Left kidney (tissue), 8 donors: ENCODE measurements at places on chromosomes 6 and 20. TPM values are rescaled to one million over a fixed set of nuclear protein-coding genes. Genes with fewer than 3 reads are reported as not detected.

Gene MUC22
- not detected for polyA plus RNA-seq

Gene EPB41L1
- 63.3 TPM for polyA plus RNA-seq

Gene PROKR2
- not detected for polyA plus RNA-seq

Gene C4A
- 17.0 TPM for polyA plus RNA-seq

Gene TAP1
- polyA plus RNA-seq: 7.7 TPM

Gene OPRM1
- 0.08 TPM for polyA plus RNA-seq

Gene MAS1
- polyA plus RNA-seq: 0.03 TPM

Gene BEND6
- polyA plus RNA-seq: 5.8 TPM

GRCh38 chr20:23513164-23513563 is 22.2 kb downstream of the CST8 start:
- no peak for DNase-seq

DNA sequence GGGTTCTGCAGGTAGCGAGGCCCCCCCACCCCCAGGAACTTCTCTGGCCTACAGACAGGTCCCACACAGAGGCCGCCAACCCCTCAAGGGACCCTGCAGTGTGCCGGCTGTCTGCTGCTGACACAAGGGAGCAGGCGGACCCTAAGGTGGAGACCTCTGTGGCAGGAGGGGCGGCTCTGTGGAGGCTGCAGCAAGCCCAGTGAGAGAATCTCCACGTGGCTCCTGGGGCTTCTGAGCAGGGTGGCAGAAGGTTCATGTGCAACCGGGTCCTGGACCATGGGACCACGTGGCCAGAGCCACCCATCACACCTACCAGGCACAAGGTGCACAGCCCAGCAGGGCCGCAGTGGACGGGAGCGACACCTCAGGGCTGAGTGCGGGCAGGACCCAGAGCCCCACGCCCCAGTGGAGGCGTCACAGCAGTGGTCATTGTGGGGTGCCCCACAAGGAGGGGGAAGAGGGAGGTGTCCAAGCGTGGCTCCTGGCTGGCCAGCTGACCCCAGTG is 4.3 kb downstream of the ARFRP1 start:
- DNase-seq: no peak

GRCh38 chr20:5316188-5317158 is at the start of gene PROKR2:
Gene PROKR2, minus strand, starts transcription at chr20:5316954. Its CDS starts 2,585 bp downstream, at chr20:5314369.
- DNase-seq: peak; percentile 37

DNA sequence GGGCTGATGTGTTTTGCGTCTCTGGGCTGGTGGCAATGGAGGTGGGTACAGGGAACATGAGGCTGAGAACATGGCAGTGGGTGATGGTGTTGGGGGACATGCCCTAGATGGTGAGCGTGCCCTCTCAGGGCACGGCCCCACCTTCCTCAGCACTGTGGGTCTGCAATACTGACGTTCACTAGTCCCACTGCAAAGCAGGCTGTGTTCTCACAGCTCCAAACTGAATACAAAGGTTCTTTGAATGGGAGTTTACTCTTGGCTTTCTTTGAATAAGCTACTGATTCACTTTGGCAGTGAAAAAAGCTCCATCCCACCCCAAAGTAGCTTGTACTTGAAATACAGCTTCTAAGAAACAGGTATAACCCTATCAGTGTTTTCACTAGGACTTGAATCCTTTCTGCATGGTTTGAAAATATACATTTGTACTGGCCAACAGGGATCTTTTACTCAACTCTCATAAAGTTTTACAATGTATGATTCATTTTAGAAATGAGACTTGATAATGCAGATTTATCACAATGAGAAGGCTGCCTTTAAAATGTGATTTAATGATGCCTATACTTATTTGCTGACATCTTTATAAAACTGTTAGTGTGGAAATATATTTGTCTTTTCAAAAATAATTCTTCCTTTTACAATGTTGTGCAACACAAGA is 400.7 kb downstream of the ZFAND3 start:
- DNase-seq: no peak

DNA sequence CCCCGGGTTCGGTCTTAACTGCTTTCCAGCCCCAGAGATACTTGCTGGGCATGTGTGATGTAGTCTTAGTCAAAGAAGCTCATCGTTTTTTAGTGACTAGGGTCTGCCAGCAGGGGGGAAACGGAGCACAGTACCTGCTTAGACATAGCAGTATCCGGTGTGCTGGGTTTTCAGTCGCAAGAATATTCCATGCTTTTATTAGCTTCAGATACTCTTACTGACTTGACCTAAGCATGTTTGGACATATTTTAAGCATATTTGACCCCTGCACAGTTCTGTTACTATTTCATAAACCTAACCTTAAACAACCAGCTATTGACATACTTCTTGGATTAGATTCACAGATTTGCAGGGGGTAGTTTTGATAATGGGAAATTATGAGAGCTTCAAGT is 3.0 kb downstream of the E2F3 start:
- DNase-seq: peak; percentile 70

DNA sequence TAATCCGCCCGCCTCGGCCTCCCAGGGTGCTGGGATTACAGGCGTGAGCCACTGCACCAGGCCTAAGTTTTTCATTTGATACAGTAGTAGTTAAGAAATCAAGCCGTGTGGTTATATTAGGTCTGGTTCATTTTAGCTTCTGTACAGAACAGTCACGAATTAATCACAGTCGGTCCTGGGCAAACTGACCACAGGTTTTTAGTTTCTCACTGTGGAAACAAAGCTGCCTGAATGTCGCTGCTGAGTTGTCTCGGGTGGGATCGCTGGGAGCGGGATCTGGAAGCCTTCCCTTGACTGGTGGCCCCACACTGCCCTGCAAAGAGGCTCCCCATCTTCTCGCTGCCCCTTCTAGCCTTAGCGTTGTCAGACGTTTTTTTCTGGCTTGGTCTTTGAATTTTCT is 18.6 kb downstream of the UCKL1 start:
- no peak for DNase-seq

DNA sequence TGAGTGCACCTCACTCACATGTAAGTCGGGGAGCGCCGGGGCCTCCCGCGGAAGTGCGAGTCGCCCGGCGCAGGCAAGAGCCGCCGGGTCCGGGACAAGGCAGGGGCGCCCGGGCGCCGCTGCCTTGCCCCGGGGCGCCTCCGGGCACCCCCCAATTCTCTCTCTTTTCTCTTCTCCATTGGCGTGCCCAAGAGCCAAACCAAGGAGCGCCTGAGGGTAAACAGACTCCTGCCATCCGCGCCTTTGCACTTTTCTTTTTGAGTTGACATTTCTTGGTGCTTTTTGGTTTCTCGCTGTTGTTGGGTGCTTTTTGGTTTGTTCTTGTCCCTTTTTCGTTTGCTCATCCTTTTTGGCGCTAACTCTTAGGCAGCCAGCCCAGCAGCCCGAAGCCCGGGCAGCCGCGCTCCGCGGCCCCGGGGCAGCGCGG is 36.8 kb downstream of the GNAS start:
- DNase-seq: no peak

DNA sequence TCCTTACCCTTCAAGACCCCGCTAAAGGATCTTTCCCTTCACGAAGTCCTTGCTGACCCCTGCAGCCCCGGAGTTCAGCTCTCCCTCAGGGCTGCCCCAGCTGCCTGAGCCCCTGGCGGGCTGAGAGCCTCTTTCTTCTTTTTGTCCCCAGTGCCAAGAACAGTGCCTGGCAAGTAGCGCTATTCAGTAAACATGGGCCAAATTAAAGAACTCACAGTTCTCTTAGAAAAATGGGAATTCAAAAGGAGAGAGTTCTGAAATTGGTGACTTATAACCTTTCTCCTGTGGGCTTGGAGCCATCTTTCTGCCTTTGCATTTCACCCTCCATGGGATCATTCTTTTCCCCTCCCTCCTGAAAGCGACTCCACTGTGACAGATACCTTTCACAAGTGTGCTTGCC is 227.2 kb downstream of the TMEM242 start:
- no peak for DNase-seq

DNA sequence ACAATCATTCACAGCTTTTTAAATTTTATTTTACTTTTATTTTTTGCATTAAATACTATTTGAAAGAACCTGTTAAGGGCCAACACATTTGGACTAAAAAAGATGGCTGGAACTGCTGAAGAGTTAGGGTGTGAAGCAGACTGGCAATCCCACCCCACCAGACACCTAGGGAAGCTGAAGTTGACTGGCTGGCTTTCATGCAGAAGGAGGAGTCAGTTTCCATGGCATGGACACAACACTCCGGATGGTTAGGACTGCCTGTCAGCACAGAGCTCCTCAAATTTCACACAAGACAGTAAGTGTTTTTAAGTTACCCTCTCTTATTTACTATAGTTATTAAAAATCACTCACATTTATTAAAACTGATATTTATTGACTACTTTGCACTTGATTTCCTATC is at the start of gene ANKRD66:
TSS of gene ANKRD66 (plus strand) at position 238 of the 400 bp plus-strand sequence. CDS start 5,016 bp downstream, outside the sequence.
- DNase-seq: no peak

DNA sequence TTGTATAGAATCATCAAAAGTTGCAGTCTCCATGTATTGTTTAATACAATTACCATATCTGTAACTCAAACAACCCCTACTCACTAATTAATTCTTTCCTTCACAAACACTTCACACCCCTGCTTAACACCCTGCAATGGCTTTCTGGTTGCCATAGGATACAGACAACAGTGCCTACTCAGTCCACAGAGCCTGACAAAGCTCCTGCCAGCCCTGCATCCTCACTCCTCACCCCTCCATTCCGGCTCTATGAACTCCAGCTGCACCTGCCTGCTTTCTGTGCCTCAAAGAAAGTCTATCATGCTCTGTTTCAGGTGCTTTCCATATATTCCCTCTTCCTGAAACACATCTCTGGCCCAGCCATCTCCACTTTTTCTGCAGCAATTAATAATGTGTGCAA is 253.4 kb downstream of the HACE1 start:
- no peak for DNase-seq

DNA sequence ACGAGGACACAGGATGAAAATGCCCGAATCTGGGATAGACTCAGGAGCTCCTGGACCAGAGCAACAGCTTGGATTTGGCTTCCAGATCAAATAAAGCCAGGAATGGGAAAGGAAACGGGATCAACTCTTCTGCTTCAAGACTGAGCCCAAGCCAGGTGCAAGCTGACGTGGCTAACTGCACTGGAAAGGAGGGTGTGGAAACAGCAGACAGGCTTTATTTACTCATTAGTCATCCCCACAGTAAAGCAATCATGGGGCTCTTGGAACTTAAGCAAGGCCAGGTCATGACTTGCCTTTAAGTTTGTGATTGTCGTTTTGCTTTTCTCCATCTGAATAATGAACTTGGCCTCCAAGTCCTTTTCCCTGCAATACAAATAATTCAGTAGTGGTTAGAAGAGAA is 45.2 kb downstream of the KIF16B start:
- peak; percentile 15 for DNase-seq

- DNase-seq: no peak
Observed at GRCh38 chr6:9121549-9121948, 686.2 kb upstream of the SLC35B3 start.

GRCh38 chr6:135008072-135008940 is 46.3 kb downstream of the HBS1L start:
- DNase-seq: no peak

DNA sequence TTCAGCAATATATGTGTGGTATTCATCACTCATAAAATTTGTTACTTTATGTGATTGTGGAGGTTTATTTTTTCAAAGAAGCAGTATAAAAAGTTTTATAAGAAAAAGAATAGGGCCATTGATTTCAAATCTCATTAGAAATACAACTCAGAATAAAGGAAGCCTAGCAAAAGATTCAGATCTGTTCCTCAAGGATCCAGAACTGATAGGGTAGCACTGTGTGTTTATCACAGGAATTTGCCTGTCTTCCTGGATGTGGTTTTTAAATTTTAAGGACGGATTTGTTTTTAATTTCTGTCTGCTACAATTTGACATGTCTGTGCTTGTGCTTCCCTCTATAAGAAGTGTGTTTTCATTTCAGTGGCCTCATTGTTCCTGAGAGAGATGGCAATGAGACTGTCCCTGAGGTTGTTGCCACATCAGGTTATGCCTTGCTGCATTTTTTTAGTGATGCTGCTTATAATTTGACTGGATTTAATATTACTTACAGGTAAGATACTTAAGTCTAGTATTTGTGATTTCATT is 74.6 kb downstream of the ATRN start:
- DNase-seq: no peak

DNA sequence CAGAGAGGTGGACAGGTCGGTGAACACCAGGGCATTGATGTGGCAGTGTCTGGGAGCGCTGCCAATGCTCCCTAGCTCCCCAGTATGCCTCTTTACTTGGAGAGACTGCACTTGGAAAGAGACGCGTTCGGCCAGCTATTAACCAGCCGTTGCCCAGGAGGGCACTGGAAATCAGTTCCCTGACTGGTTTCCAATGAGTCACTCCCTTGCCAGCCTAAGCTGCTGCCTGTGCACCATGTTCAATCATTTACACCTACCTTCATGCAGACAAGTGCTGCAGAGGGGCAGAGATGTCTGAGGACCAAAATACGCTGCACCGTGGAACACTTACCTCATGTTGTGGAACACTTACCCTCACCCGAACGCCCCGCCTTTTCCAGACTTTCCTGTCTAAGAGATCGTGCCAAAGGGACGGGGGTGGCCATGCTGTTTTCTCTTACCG is 151.6 kb downstream of the SOBP start:
- no peak for DNase-seq

GRCh38 chr6:91281901-91282300 is 695.0 kb upstream of the MAP3K7 start:
- DNase-seq: no peak

DNA sequence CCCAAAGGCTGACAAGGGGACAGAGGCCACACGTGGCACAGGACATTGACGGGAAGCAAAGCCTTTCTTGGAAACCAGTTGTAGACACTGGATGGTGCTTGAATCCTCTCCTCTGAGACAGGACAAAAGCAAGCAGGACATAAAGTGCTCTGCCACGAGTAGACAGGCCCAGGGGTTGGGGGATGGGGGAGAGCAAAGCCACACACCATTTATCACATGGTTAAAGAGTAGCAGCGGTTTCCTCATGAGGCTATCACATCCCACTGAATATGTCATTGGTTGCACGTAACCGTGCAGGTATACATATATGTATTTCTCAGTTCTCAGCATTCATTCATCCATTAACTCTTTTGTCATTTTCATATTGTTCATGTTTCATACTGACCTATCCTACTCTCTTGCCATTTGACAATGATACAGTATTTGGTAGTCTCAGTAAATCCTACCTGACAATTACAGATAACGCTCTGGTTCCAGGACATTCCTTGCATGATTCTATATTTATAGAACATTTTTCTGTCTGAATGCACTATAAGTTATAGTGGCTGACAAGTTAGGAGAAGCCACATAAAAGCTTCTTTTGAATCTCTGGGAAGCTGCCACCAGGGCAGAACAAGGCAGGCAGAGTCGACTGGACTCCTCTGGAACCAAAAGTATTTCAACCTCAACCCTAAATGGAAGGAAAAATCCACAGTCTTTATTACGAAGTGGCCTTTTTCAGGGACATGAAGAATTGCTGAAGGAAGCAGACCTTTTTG is 23.5 kb downstream of the METTL24 start:
- no peak for DNase-seq

DNA sequence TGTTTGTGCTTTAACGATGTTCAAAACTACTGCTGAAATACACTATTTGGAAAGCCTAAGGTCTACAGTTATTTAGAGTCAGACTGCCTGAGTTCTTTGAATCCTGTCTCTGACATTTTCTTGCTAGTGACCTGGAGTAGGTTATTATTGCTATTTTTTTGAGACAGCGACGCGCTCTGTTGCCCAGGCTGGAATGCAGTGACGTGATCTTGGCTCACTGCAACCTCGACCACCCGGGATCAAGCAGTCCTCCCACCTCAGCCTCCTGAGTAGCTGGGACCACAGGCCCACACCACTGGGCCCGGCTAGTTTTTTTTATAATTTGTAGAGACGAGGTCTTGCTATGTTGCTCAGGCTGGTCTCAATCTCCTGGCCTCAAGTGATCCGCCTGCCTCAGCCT is 96.6 kb downstream of the TIAM2 start:
- DNase-seq: no peak

- no peak for DNase-seq
Observed at GRCh38 chr6:100472674-100473073, 8.0 kb upstream of the SIM1 start.

GRCh38 chr6:32796848-32797776 is 19.7 kb downstream of the HLA-DOB start:
- DNase-seq: peak; percentile 73
